ENCODE measurements at places on chromosomes 6 and 20. TPM values are rescaled to one million over a fixed set of nuclear protein-coding genes. Genes with fewer than 3 reads are reported as not detected.

The SLCO4A1 gene
- total RNA-seq: 3.6 TPM

The GPR63 gene
- total RNA-seq: not detected

The SCUBE3 gene
- 0.30 TPM for total RNA-seq

The ZNF391 gene
- 0.76 TPM for total RNA-seq

The HSPA1L gene
- 0.76 TPM for total RNA-seq

The LY6G6F gene
- not detected for total RNA-seq

The HMGCLL1 gene
- not detected for total RNA-seq

Data from epithelial cell of umbilical artery (primary cell).